Chondrocyte (in vitro differentiated cells): ENCODE measurements at places on chromosomes 6 and 20.

DNA sequence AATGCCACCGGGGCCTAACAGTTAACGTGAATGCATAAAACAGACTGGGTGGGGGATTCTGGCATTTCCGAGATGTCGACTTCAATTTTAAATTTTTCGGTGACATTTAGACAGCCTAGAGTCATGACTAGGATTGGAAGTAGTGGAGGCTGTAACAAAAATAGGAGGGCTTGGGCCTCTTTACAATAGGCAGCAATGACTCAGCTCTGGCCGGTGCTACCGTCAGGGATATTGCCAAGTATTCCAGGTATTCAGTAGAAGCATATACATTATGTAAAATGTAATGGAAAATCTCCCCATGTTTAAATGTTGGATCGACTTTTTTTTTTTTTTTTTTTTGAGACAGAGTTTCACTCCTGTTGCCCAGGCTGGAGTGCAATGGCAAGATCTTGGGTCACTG lies 136.2 kb upstream of the STMND1 start:
- H3K27me3 ChIP-seq = no peaks in the 10 kb centered on the region
- H3K4me3 ChIP-seq = no peak overlapping the region
- no peaks in the 10 kb centered on the region for H3K36me3 ChIP-seq
- no peak overlapping the region for H3K27ac ChIP-seq
- DNase-seq = no peak

GRCh38 chr20:63968928-63969760 lies 586 bp downstream of the ZNF512B start:
- peak overlapping the region; percentile 49 for H3K27ac ChIP-seq
- no peak for DNase-seq
- peaks cover 18% of the 10 kb centered on the region for H3K4me1 ChIP-seq
- H3K4me3 ChIP-seq = peak overlapping the region; percentile 75
- peaks cover 2% of the 10 kb centered on the region for H3K36me3 ChIP-seq

- peaks cover 57% of the 10 kb centered on the region for H3K4me1 ChIP-seq
- peak overlapping the region; percentile 42 for H3K27ac ChIP-seq
- no peak overlapping the region for H3K4me3 ChIP-seq
- DNase-seq = no peak
- no peaks in the 10 kb centered on the region for H3K27me3 ChIP-seq
Observed at GRCh38 chr6:35177596-35177995, 36.2 kb upstream of the SCUBE3 start.

- H3K27ac ChIP-seq = no peak overlapping the region
- peaks cover 8% of the 10 kb centered on the region for H3K36me3 ChIP-seq
- peaks cover 38% of the 10 kb centered on the region for H3K4me1 ChIP-seq
- H3K27me3 ChIP-seq = no peaks in the 10 kb centered on the region
- DNase-seq = no peak
- H3K4me3 ChIP-seq = no peak overlapping the region
Observed at GRCh38 chr6:4940416-4940815, 63.4 kb downstream of the RPP40 start.

- DNase-seq = no peak
- no peak overlapping the region for H3K4me3 ChIP-seq
- no peak overlapping the region for H3K27ac ChIP-seq
- H3K4me1 ChIP-seq = no peaks in the 10 kb centered on the region
- peaks cover 19% of the 10 kb centered on the region for H3K36me3 ChIP-seq
- no peaks in the 10 kb centered on the region for H3K27me3 ChIP-seq
Observed at GRCh38 chr20:44625361-44625760, 26.1 kb downstream of the ADA start.

DNA sequence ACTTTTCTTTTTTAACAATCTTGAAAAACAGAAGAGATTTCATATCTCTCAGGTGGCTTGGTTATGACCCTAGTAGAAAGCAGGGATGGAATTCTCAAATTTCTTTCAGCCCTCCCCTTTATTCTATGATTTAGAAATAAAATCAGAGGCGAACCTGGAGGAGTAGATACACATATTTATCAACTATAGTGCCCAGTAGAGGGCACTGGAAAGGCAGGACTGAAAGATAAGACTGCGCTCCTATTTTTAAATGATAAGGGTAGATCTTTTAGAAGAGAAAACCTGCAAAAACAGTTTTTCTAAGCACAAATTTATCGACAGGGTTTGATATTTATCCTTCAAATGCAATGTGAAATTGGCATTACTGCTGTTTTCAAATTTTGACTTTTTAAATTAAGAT lies 1296.6 kb downstream of the EPHA7 start:
- H3K27ac ChIP-seq = no peak overlapping the region
- H3K4me3 ChIP-seq = no peak overlapping the region
- H3K27me3 ChIP-seq = no peaks in the 10 kb centered on the region
- no peaks in the 10 kb centered on the region for H3K36me3 ChIP-seq

DNA sequence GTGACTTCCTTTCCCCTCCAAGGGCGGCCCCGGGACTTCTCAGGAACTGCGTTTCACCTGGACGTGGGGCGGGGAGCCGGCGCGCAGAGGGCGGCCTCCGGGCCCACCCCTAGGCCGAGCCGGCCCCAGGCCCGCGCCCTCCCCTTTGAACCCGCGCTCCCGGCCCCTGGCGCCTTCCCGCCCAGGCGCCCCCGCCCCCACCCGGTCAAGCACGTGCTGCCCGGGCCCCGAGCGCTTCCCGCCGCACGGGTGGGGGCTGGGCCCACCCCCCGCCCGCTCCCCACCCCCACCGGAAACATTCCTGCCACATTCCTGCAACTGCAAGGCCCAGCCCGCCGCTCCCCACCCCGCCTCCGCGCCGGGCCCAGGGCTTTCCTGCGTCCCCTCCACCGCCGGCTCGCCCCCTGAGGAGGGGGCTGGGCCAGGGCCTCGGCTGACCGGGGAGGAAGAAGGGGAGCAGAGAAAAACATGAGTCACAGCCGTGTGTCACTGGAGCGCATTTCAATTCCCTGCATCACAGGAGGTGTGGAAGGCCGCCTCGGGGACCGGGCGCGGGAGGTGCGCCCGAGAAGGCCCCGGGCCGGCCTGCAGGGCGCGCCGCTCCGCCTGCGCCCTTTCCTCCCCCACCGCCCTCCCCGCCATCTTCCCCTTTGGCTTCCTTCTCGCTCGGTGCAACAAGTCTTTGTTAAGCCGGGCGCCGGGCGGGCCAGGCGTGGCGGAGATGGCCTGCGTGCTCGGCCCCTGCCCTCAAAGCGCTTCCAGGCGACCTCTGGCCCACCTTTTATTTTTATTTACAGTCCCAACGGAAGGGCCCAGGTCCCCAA lies 1.2 kb upstream of the HMGA1 start:
- peak; percentile 59 for DNase-seq
- peaks cover 9% of the 10 kb centered on the region for H3K4me1 ChIP-seq
- H3K27me3 ChIP-seq = no peaks in the 10 kb centered on the region
- peak overlapping the region; percentile 65 for H3K4me3 ChIP-seq
- H3K27ac ChIP-seq = peak overlapping the region; percentile 65

- no peaks in the 10 kb centered on the region for H3K36me3 ChIP-seq
- no peaks in the 10 kb centered on the region for H3K4me1 ChIP-seq
- no peak overlapping the region for H3K4me3 ChIP-seq
Observed at GRCh38 chr6:137112067-137112355, 61.4 kb downstream of the IL22RA2 start.
